Pulmonary artery endothelial cell (primary cell): ENCODE measurements at places on chromosomes 6 and 20. TPM values are rescaled to one million over a fixed set of nuclear protein-coding genes. Genes with fewer than 3 reads are reported as not detected.

Gene PPP1R16B
- total RNA-seq, result 118 and 144 TPM in 2 replicates

DNA sequence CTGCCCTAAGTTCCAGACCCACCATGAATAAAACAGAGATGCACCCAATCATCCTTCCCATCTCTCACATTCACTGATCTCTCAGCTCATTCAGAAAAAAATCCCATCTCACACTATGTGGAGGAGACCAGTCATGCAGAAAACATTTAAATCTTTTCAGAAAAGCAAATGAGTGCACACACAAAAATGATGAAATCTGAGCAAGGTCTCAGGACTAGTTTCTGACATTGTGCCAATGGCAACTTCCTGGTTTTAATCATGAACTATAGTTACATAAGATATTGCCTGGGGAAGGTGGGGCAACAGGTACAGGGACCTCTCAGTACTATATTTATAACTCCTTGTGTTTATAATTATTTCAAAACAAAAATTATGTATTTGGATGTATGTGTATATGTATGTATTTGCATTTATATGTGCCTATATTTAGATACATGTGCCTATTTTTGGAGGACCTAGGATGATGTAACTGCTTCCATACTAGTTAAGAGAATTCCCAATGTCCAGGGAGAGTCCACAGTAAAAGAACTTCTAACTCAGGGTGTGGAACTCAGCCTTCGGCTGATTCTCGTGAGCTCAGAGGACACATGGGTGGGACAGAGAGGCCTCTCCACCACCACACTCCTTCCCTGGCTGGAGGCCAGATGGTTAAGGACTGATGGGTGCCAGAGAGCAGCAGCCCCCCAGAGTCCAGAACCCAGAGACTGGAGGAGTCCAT, 71.7 kb upstream of the MAP3K4 start:
- DNase-seq, result no peak

DNA sequence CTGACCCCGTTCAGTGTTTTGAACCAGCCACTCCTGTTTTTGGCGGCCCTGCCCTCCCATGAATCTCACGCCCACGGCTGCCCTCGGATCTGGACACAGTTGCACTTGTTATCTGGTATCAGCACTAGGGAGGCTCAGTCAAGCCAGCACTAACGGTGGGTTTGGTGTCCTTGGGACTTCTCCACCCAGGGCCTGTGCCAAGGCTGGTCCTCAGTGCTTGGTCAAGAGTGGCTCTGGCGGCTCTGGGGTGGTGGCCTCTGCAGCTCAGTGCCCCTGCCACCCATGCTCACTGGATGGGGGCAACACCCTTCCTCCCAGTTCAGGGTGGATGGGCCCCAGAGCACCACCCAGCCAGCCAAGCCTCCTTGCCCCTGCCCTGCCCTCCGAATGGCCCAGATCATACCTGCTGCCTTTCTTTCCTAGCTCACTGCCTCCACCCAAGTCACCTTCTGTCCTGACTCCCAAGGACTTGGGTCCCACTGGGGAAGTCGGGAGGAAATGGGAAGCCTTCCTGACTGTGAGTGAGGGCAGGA, 54.7 kb downstream of the SSR1 start:
- no peak for DNase-seq

GRCh38 chr6:19838442-19839236, 1.5 kb downstream of the ID4 start:
- no peak for DNase-seq

GRCh38 chr6:121305957-121306607, 28.2 kb downstream of the TBC1D32 start:
- no peak for DNase-seq
